ENCODE measurements at places on chromosomes 3 and 15. TPM values are rescaled to one million over a fixed set of nuclear protein-coding genes. Genes with fewer than 3 reads are reported as not detected.

The TGM4 gene
- not detected for total RNA-seq

The TRIM42 gene
- not detected for total RNA-seq

The CIP2A gene
- total RNA-seq: 57.0 TPM

The GNAI2 gene
- 420 TPM for total RNA-seq

The ROPN1 gene
- not detected for total RNA-seq

The PIF1 gene
- total RNA-seq: 35.8 TPM

The PLS1 gene
- 5.5 TPM for total RNA-seq

The DRD3 gene
- not detected for total RNA-seq

The PRR20G gene
- total RNA-seq: not detected

The BSN gene
- 0.07 TPM for total RNA-seq

The CASR gene
- total RNA-seq: 0.02 TPM

The ADAMTS7 gene
- total RNA-seq: 2.3 TPM

The GABRR3 gene
- 0.05 TPM for total RNA-seq

The HEXA gene
- total RNA-seq: 83.1 TPM

The TMEM202 gene
- total RNA-seq: not detected

The TRIP4 gene
- total RNA-seq: 21.1 TPM

The SCAANT1 gene
- total RNA-seq: not detected

The GOLGA8Q gene
- total RNA-seq: 3.0 TPM

The ANKRD63 gene
- not detected for total RNA-seq

The CA12 gene
- not detected for total RNA-seq

The AP3B2 gene
- total RNA-seq: not detected

The PCOLCE2 gene
- total RNA-seq: not detected

The IL20RB gene
- 1.2 TPM for total RNA-seq

The ADGRG7 gene
- not detected for total RNA-seq

The DISP2 gene
- total RNA-seq: 0.52 TPM

The UTS2B gene
- not detected for total RNA-seq

The CCDC14 gene
- 48.1 TPM for total RNA-seq

The ARPIN gene
- total RNA-seq: not detected

The CHRFAM7A gene
- not detected for total RNA-seq

The TRH gene
- not detected for total RNA-seq

The SNRPN gene
- 51.0 TPM for total RNA-seq

The SUMF1 gene
- total RNA-seq: 7.1 TPM

The LRRIQ4 gene
- not detected for total RNA-seq

The SMCO1 gene
- not detected for total RNA-seq

The GHSR gene
- total RNA-seq: not detected

The ASB14 gene
- not detected for total RNA-seq

The ZBED2 gene
- 14.2 TPM for total RNA-seq

The CLPX gene
- total RNA-seq: 44.3 TPM

The NME9 gene
- total RNA-seq: not detected

The KLHL24 gene
- total RNA-seq: 11.9 TPM

The CPNE9 gene
- total RNA-seq: 0.36 TPM

The SLC38A3 gene
- total RNA-seq: not detected

The MSL2 gene
- total RNA-seq: 54.4 TPM

The TNFAIP8L3 gene
- 0.18 TPM for total RNA-seq

The A4GNT gene
- total RNA-seq: not detected

The KIF23 gene
- 59.9 TPM for total RNA-seq
